ENCODE measurements at places on chromosomes 4 and X.

DNA sequence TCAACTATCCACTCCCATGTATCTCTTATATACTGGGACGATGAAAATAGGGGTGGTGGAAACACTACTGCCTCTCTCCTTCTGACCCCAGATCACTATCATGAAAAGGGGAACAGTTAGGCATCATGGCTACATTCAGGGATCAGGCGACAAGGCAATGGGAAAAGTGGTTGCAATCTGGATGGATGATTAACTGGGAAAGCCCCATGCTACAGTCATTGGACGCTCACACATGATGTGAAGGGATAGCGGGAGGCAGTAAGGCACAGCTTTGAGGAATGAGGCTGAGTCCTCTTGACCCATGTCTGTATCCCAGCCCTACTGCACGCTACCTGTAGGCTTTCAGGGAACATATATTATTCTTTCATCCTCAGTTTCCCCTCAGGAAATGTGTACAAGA lies 10.2 kb downstream of the GASK1B start:
- DNase-seq, result no peak

DNA sequence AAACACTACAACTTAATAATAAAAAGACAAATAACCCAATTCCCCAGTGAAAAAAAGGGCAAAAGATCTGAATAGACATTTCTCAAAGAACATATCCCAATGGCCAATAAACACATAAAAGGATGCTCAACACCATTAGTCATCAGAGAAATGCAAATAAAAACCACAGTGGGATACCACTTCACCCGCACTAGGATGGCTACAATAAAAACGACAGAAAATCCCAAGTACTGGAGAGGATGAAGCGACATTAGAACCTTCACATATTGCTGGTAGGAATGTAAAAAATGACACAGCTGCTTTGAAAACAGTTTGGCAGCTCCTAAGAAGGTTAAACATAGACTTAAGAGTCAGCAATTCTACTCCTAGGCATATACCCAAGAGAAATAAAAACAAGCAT lies 140.6 kb upstream of the ARX start:
- no peak for DNase-seq

GRCh38 chr4:139900964-139901376 lies 235.4 kb downstream of the MGST2 start:
- DNase-seq, result no peak

GRCh38 chr4:5511791-5512190 lies 196.6 kb downstream of the EVC2 start:
- no peak for DNase-seq

DNA sequence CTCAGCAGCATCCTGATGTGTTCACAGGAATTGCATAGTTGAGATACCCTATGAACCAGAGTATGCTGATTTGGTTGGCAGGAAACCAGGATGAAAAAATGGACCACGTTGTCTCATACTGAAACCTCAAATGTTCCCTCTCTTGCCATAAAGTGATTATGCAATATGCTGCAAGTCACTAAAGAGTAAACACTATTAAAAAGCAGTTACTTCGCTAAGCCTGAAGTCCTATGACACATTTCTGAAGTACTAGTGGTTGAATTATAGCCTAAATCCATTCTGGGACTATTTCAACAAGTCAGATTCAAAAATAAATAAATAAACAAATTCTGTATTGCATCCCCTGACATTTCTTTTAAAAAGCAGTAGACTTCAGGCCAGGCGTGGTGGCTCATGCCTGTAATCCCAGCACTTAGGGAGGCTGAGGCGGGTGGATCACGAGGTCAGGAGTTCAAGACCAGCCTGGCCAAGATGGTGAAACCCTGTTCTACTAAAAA lies 106.0 kb upstream of the NAP1L5 start:
- DNase-seq, result no peak

DNA sequence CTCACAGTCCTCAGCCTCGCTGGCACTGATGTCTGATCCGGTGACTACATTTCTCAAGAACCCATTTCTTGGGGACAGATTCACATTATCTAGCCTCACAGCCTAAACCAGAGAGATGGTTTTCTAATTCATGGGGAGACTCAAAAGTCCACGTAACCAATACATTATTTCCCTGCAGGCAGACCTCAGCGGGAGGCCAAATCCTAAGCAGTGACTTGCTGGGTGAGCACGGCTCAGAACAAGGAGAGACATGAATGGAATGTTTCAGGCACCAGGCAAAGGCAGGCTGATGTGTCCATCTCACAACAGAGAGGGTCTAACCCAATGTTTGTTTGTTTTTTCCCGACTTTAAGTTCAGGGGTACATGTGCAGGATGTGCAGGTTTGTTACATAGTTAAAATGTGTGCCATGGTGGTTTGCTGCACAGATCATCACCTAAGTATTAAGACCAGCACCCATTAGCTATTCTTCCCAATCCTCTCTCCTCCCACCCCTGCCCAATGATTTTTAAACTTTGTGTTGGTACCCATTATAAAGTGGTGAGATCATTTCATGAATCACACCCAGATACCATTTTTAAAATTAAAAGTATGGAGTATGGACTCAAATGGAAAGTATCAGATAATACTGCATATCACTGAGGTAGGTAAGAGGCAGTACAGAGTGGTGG lies 53.3 kb downstream of the SCD5 start:
- no peak for DNase-seq

DNA sequence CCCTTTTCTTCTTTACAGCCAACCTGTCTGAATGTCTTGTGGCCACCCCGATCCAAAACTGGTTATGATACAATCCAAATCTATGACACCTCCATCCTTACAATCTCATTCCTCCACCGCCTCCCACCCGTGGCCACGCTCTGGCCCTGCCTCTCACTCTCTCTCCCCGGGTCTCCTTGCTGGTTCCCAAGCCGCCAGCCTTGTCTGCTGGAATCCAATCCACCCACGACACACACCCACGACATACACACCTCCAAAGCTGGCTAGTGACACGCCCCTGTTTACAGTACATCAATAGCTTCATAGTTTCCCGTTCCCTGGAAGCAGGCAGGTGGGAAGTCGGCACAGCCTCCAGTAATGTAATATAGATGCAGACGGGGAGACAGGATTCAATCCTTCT lies 99.0 kb downstream of the WFS1 start:
- no peak for DNase-seq

DNA sequence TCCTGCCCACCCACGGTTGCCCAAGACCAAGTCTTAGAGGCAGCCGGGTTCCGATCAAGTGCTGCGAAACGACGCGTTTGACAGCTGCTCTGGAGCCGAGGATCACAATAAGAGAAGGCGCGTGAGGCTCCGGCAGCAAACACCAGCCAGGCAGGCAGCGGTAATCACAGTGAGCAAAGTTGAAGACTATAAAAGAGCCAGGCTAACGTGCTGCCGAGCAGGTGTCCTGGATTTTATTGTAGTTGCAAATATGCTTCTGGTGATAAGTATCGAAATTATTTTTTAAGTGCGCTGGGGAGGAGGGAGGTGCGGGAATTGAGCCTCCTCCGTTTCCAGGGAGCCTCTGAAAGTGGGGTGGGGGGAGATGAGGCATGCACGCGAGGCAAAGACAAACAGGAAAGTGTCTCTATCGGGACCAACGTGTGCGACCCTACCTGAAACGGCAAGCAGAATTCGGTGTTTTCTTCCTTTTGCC lies 590 bp downstream of the GABRA2 start:
- DNase-seq, result no peak

GRCh38 chr4:142449771-142450373 lies 396.2 kb downstream of the INPP4B start:
- no peak for DNase-seq

- no peak for DNase-seq
Measured at GRCh38 chrX:44747317-44747716, 96.5 kb upstream of the DUSP21 start.

DNA sequence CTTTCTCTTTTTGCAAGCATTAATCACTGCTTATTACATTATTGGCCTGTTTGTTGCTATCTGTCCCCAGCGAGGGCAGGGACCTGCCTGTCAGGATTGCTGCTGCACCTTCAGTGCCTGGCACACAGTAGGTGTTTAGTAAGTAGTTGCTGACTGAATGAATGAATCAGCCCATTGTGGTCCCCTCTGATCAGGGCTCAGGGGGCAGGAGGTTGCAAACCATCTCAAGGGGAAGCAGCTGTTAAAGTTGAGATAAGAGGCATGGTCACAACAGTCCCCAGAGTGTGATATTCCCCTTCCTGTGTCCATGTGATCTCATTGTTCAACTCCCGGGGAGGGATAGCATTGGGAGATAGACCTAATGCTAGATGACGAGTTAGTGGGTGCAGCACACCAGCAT lies 85.4 kb downstream of the WFS1 start:
- no peak for DNase-seq

DNA sequence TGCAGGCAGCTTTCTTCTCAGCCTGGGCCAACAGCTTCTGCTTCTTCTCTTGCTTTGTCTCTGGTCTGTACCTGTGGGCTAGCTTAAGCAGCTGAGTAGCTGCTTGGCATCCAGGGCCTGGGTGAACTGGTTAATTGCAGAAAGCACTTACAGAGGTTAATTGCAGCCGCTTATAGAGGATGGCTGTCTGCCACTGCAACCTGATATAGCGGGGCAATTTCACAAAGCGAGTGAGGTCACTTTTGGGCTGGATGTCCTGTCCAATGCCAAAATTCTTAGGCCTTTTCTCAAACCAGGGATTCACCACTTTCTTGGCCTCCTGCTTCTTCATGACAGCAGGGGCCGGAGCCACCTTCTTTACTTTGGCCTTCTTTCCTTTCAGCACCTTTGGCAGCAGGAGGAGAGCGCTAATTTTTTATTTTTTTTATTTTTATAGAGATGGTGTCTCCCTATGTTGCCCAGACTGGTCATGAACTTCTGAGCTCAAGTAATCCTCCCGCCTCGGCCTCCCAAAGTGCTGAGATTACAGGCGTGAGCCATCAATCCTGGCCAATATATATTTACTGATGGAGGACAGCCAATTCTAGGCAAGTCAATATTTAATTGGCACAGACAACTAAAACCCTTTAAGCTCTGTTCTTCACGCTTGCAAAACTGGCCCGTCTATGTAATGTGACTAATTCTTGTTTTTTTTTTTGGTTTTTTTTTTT lies 61.0 kb downstream of the ENOPH1 start:
- no peak for DNase-seq

DNA sequence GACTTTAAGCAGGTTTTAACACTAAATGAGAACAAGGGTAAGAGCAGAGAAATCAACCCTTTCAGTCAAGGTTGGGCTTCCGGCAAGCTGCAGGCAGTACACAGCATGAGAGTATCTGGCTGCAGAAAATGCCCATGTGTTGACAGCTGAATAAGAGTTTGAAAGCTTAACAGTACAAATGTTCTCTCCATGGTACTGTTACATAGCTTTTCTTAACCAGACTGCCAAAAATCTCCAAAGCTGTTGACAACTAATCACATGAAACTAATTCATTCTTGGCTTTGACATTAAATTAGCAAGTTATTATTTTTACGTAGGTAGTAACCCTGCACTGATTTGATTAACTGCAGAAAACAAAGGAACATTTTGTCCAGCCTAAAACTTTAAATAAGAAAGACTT lies 153.5 kb downstream of the SLC10A7 start:
- no peak for DNase-seq

GRCh38 chrX:131741103-131741581 lies 197.3 kb downstream of the OR13H1 start:
- DNase-seq, result no peak

GRCh38 chr4:11438647-11439046 lies 10.0 kb upstream of the HS3ST1 start:
- no peak for DNase-seq

- DNase-seq, result no peak
Measured at GRCh38 chrX:101078716-101079598, at the start of gene TMEM35A. Gene TMEM35A, plus strand, starts transcription at chrX:101078879. Its CDS starts 124 bp downstream, at chrX:101079003.

- no peak for DNase-seq
Measured at GRCh38 chr4:23113104-23113503, 420.4 kb downstream of the GBA3 start.
